Endothelial cell of umbilical vein (primary cell): ENCODE measurements at places on chromosomes 4 and X. TPM values are rescaled to one million over a fixed set of nuclear protein-coding genes. Genes with fewer than 3 reads are reported as not detected.

NPNT gene
- total RNA-seq, result not detected in 2 replicates

ADH1A gene
- not detected in 2 replicates for total RNA-seq

ARHGAP4 gene
- 31.9 and 33.3 TPM in 2 replicates for total RNA-seq

SSX4 gene
- not detected in 2 replicates for total RNA-seq

ABLIM2 gene
- 0.30 and 0.66 TPM in 2 replicates for total RNA-seq

CLOCK gene
- 22.2 and 23.8 TPM in 2 replicates for total RNA-seq

DCAF12L2 gene
- total RNA-seq, result not detected in 2 replicates

ZNF630 gene
- 1.5 and 1.6 TPM in 2 replicates for total RNA-seq

GJB1 gene
- not detected in 2 replicates for total RNA-seq

TSPAN7 gene
- 4.2 and 5.2 TPM in 2 replicates for total RNA-seq

IL9R gene
- total RNA-seq, result not detected in 2 replicates

PCDH11X gene
- total RNA-seq, result not detected in 2 replicates

GLRA2 gene
- not detected in 2 replicates for total RNA-seq

VSIG1 gene
- total RNA-seq, result 2.1 and 2.6 TPM in 2 replicates

IBSP gene
- total RNA-seq, result not detected in 2 replicates

NEK1 gene
- total RNA-seq, result 10.1 and 10.4 TPM in 2 replicates

GLUD2 gene
- total RNA-seq, result 0.33 and 0.53 TPM in 2 replicates

ADAMTS3 gene
- total RNA-seq, result 1.3 and 1.5 TPM in 2 replicates

HERC5 gene
- 0.30 and 0.91 TPM in 2 replicates for total RNA-seq

MAGIX gene
- total RNA-seq, result 0.48 and 0.77 TPM in 2 replicates

NEUROG2 gene
- total RNA-seq, result not detected in 2 replicates

USP17L15 gene
- total RNA-seq, result not detected in 2 replicates

MAGEE1 gene
- total RNA-seq, result 0.74 and 0.95 TPM in 2 replicates

VCX2 gene
- total RNA-seq, result not detected in 2 replicates

DCX gene
- not detected in 2 replicates for total RNA-seq

NFXL1 gene
- 11.8 and 14.6 TPM in 2 replicates for total RNA-seq

CT83 gene
- total RNA-seq, result not detected in 2 replicates

MAOA gene
- 18.1 and 23.5 TPM in 2 replicates for total RNA-seq

MAN2B2 gene
- 15.7 and 24.2 TPM in 2 replicates for total RNA-seq

OTUD6A gene
- total RNA-seq, result not detected in 2 replicates

DOK7 gene
- total RNA-seq, result not detected in 2 replicates

GAGE1 gene
- not detected in 2 replicates for total RNA-seq

RHOXF2 gene
- not detected in 2 replicates for total RNA-seq

NSUN7 gene
- 0.18 and 0.20 TPM in 2 replicates for total RNA-seq

CTAG2 gene
- total RNA-seq, result not detected in 2 replicates

SHROOM2 gene
- total RNA-seq, result 10.4 and 11.8 TPM in 2 replicates

PDHA1 gene
- total RNA-seq, result 138 and 162 TPM in 2 replicates

KIT gene
- 29.3 and 39.7 TPM in 2 replicates for total RNA-seq

WDR44 gene
- 17.4 and 17.6 TPM in 2 replicates for total RNA-seq

TMEM35A gene
- 6.5 and 7.2 TPM in 2 replicates for total RNA-seq

MAD2L1 gene
- 35.4 and 41.4 TPM in 2 replicates for total RNA-seq

IL2 gene
- total RNA-seq, result not detected in 2 replicates

STPG2 gene
- not detected in 2 replicates for total RNA-seq

PLAC8 gene
- 5.7 and 12.1 TPM in 2 replicates for total RNA-seq

RIPPLY1 gene
- total RNA-seq, result not detected in 2 replicates

NAT8L gene
- 0.11 and 0.12 TPM in 2 replicates for total RNA-seq

SLITRK2 gene
- not detected in 2 replicates for total RNA-seq

CSAG3 gene
- not detected in 2 replicates for total RNA-seq
